ENCODE measurements at places on chromosomes 3 and 15.

DNA sequence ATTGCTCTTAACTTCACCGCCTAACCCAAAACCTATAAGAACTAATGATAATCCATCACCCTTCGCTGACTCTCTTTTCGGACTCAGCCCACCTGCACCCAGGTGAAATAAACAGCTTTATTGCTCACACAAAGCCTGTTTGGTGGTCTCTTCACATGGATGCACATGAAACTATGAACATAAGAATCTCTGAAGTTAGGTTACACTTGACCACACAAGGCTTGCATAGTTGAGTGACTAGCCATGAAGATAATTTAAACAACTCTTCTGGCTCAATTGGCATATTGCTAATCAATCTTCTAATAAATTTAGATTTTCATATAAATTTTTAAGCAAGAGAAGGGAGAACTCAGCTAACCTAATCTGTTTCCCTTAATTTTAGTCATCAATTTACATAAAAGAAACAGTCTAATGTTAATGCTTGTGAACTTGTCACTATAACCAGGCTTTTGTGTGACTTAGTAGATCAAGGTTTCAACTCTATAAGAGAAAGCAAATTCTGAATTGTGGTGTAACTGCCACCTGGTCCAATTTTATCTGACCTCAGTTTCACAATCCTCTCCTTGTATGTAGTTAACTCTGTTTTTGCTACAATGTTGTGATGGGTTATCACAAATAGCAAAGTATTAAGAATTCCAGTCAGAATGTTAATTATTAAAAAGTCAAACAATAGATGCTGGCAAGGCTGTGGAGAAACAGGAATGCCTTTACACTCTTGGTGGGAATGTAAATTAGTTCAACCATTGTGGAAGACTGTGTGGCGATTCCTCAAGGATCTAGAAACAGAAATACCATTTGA, 82.0 kb downstream of the HHLA2 start:
- no peak for DNase-seq

DNA sequence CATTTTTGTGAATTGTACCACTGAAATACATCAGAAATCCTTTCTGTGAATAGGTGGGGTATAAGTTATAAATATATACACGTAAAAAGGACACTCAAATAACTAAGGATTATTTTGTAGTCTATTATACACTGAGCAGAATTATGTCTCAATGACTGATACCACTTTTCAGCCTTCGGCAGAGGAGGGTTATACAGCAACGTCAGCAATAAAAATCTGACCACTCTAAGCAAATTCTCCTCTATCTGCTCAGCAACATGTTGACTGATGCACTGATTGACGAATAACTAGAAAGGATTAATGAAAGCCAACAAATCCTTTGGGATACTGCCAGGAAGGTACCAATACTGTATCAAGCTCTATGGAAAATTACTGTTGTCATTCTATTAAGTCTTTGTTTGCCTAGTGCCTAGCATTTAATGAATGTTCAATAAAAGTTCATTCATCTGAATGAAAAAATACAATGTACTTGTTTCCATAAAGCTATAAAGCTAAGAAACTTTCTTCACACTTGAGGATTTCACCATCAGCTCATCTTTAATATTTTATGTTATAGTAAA, 5.2 kb downstream of the ARPP19 start:
- no peak for DNase-seq

DNA sequence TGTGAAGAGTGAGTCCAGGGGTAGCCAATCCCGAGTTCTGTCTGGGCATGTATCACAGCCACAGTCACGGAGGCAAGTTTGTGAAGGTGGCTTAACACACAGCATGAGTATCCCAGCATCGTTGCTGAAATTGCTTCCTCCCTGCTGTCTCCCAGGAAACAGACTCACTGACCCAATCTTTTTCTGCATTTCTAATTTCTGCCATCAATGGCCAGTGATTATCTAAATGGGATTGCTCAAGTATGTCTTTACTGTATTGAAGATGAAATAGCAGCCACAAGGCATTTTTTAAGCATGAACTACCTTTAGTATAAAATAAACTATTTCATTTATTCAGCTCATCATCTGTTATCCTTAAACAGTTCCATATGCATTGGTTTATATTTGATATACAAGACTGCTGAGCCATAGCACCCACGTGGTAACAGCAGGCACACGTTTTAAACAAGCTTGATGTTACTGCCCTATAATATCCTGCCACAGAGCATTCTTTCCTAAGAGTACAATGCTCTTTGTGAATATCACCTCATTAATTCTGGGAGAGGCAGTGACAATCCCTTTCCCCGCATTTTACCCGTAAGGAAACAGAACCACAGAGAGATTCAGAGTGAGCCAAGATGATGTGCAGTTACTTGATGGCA, 276.6 kb upstream of the THBS1 start:
- DNase-seq = no peak

GRCh38 chr3:32129832-32130231, 23.4 kb downstream of the GPD1L start:
- no peak for DNase-seq

- DNase-seq = no peak
Measured at GRCh38 chr3:178352326-178353005, 183.8 kb upstream of the KCNMB2 start.

- no peak for DNase-seq
Measured at GRCh38 chr3:170808041-170808440, 62.0 kb downstream of the RPL22L1 start.

DNA sequence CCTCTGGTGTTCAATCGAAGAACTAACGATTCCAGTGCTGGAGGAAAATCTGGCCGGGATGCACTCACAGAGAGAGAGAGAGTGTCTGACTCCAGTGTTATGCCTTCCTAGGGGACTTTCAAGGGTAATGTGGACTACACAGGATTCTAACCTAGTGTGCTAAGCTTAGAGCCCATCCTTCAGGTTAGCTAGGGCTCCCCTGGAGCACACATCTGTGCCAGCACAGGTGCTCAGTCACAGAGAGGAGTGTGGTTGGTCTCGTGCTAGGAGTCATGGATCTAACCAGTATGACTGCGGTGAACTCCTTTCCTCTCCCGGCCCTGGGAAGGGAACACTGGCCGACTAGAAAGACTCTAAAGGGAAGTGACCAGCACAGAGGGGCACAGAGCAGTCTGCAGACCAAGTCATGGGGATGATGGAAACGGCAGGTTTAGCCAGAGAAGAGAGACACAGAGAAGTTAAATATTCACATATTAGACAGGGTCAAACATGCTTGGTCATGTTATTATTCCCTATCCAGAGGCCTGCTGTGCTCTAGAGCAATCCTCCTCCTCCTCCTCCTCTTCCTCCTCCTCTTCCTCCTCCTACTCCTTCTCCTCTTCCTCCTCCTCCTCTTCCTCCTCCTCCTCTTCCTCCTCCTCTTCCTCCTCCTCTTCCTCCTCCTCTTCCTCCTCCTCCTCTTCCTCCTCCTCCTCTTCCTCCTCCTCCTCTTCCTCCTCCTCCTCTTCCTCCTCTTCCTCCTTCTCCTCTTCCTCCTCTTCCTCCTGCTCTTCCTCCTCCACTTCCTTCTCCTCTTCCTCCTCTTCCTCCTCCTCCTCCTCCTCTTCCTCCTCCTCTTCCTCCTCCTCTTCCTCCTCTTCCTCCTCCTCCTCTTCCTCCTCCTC, 280.3 kb downstream of the XXYLT1 start:
- no peak for DNase-seq

GRCh38 chr3:24508423-24508839, 13.8 kb upstream of the THRB start:
- no peak for DNase-seq

DNA sequence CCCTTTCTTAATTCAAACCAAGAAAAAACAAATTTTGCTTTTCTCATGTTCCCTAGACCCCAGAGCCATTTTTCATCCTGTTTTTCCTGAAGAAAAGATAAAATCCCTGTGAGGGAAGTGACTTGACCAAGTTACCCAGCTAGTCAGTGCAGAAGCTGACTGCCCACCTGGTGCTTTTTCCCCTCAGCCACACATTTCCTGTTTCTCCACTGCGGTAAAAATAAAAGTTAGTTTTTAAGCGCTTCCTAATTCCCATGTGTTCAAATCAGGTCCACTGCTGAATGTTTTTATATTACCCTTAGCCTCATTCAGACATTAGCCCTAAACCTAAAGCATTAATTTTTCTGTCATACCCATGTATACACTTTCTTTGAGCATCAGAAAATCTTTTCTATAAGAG, 26.1 kb downstream of the PPP2R3A start:
- DNase-seq = no peak

DNA sequence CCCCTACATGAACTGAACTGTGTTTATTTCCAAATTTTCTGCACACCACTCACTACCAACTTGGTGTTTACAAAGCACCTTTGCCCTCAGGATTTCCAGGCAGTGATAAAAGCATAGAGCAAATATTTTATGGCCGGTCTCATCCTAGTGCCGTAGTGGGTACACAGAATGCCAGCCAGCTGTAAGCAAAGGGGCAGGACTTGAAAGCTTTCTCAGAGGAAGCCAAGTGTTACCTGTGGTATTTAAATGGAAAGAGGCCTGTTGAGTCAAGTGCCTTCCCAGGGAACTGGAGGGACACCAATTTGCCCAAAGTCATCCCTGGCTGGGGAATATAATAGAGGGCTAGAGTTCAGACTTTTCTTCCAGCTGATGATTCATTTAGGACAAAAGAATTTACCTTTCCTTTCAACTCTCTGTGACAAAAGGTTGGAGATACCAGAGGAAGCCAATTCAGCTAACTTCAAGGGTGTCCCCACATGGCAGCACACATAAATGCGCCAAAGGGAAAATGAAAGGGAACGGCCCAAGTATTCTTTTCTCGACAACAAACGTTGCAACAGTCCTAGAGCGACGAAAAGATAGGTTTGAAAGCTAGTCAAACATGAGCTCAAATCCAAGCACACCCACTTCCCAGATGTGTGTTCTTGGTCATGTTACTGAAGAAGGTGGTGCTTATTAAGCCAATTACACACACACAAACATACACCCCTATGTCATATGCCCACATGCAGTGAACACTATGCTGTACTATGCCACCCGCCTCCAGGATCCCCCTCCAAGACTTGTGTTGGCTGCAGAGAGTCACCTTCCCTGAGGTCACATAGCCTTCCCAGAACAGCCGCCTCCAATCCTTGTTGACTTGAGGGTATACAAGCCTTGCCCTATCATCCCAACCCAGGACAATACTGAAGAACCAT, 27.7 kb downstream of the MAGI1 start:
- no peak for DNase-seq

DNA sequence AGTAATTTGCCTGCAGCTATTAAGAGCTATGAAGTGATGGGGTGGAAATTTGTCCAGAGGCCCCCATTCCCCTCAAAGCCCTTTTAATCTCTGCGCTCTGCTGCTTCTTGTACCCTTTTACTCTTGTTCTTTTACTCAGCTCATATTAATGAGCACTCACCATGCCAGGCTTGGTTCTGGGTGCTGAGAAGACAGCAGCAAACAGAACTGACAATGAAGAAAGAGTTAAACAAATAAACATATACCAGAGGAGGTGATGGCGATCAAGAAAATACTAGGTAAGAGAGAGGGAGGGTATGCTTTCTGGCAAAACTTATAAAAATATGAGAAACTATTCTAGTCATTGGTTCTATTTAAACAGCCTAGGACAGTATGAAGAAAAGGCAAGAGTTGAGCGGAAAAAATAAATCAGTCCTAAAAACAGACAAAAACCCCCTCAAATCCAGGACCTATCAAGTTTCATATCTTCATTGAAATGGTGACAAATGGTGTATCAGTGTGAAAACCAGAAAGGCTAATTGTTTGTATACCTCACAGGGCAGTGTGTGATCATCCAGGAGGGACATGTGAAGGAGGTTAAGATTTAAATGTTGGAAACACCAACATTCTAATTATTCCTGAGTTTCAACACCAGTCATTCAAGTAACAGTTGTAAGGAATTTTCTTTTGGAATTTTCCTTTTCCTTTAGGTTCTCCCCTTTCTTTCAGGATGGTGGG, 144.9 kb downstream of the FNDC3B start:
- DNase-seq = no peak

- no peak for DNase-seq
Measured at GRCh38 chr3:54222316-54222715, 100.0 kb downstream of the CACNA2D3 start.

DNA sequence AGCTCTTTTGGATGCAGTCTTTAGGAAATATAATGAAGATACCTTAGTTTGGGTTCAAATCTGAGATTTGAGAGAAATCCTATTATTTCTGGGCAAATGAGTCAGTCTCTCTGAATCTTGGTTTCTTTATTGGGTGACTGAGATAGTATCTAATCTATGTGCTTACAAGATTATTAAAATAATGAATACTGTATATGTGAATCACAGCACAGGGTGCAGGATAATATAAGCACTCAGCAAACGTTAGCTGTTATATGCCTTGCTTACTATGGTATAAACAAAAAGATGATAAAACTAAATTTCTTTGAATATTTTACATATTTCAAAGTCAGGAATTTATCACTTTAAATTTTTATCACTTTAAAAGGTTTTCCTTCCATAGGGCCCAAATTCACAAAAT, 29.6 kb downstream of the FGF7 start:
- DNase-seq = no peak

DNA sequence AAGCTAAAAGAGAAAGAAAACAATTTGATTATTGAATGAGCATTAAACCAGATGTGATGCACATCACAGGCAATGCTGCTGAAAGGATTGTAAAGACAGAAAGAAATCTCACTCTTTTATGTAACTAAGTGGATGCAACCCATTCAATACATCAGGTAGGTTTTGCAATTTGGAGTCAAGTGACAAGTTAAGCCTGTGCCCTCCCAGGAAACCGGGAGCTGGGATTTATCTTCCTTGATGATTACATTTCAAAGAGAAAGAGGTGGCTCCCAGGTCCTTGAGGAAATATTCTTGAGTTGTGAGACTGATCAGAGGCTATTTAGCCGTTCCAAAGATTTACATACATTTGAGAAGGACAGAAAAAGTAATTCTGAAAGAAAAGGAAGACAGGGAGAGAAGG, 219.0 kb upstream of the PROK2 start:
- no peak for DNase-seq

- no peak for DNase-seq
Measured at GRCh38 chr15:92906563-92907081, 6.5 kb downstream of the CHD2 start.

DNA sequence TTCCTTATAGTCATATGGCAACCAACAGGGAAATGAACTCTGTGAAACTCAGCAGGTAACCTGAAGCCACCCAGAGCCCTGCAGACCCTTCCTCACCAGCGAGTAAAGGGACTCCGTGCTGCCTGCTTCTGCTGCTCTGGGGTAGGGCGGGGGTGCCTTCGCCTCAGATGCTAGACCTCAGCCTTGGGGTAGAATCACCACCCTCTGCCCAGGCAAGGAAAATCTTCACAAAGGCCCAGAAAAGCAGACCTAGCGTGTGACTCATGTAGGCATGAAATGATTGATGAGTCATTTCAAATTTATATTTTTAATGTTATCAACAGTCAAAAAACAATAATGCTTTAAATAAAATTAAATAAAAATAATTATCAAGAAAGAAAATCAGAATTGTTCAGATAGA, 6.6 kb downstream of the STIMATE start:
- no peak for DNase-seq

DNA sequence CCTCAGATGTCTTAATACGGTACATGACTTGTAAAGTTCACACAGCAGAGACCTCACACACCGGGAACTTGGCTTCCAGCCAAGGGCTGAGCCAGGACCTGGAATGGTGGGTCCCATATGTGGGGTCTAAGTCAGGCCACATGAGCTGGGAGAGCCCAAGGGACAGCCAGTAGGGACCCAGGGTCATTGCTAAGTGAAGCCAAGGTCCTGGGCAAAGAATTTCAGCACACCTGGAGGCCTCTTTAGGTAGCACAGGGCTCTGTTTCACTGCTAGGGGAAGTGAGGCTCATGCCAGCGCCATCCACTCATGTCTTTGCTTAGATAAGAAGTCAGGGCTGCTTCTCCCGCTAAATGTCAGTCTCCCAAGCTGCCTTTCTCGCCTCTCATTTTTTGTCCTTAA, 116.6 kb upstream of the TLE3 start:
- no peak for DNase-seq

- DNase-seq = no peak
Measured at GRCh38 chr15:69881302-69881670, 216.4 kb downstream of the TLE3 start.
